Kidney (tissue), 22 donors: ENCODE measurements at places on chromosomes 5 and 9. TPM values are rescaled to one million over a fixed set of nuclear protein-coding genes. Genes with fewer than 3 reads are reported as not detected.

The PCDHA10 gene
- polyA plus RNA-seq = 1.7 TPM

The FOXD4L3 gene
- not detected for polyA plus RNA-seq

The WNK2 gene
- polyA plus RNA-seq = 1.5 TPM

The PLPP6 gene
- polyA plus RNA-seq = 6.7 TPM

The ADAMTS19 gene
- 0.73 TPM for polyA plus RNA-seq

The ENTPD2 gene
- polyA plus RNA-seq = 5.5 TPM

The FAM169A gene
- polyA plus RNA-seq = 3.5 TPM

The CTXN3 gene
- 79.2 TPM for polyA plus RNA-seq

The DCTN3 gene
- polyA plus RNA-seq = 175 TPM

The CAMK2A gene
- 0.90 TPM for polyA plus RNA-seq
